ENCODE measurements at places on chromosomes 11 and 22.

GRCh38 chr11:74390697-74391096 lies 7.5 kb downstream of the PGM2L1 start:
- no peak for DNase-seq

- no peak for DNase-seq
These were observed 20.0 kb downstream of the CALCB start for GRCh38 chr11:15093432-15093831.

GRCh38 chr22:36199001-36199551 lies 2.5 kb downstream of the APOL4 start:
- no peak for DNase-seq

DNA sequence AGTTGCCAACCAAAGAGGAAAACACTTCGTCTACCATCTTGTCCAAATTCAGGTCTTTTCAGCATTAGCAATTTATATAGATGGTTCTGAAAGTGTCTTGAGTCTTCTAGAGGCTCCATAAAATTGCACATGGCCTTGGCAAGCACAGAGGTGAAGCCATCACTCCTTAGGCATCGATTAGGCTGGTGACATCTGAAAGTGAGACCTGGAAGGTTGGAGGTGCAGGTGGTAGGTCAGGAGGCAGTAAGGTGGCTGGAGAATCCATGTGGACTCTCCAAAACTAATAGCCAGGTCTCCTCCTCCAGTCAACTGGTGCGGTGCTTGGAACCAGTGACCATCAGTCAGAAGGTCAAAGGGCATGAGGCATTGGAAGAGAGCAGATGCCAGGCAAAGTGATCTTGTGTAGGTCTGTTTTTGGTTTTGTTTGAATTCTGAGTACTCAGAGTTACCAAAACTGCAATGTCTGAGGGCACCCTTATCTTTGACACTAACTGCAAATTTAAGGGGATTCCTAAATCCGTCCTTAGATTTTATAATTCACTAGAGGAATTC lies 6.6 kb upstream of the APOL2 start:
- no peak for DNase-seq

GRCh38 chr11:44307340-44308099 lies 2.4 kb downstream of the ALX4 start:
- DNase-seq = no peak

DNA sequence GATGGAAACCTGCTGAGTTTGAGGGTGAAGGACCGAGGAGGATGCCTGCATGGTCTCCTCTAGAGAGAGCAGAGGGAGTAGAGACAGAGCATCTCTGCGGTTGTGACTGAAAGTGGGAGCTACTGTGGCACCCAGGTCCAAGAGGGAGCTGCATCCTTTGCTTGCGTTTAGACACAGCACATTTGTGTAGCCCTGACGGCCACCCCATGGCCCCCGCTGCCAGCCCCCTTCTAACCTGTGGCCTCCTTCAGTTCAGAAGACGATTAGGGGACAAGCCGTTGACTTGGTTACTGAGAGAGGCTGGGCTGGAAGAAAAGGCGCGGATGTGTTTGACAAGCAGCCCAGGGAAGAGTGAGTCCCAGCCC lies 690.9 kb downstream of the BRD1 start:
- no peak for DNase-seq

DNA sequence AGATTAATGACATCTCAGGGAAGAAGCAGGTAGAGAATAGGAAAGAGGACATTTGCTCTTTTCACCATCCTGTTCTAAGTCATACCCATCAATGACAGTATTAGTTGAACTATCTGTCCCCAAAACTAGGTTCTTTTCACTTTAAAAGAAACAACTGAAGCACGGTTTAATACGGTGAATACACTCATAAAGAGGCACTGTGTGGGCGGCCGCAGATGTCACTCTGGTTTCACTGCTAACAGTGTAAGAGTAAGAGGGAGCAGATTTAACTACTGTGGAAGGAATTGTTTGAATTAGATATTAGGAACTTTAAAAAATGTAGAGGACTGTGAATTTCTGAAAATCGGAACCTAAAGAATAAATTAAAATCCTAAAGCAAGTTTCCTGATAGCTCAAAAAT lies 49.5 kb downstream of the VSIG10L2 start:
- no peak for DNase-seq

DNA sequence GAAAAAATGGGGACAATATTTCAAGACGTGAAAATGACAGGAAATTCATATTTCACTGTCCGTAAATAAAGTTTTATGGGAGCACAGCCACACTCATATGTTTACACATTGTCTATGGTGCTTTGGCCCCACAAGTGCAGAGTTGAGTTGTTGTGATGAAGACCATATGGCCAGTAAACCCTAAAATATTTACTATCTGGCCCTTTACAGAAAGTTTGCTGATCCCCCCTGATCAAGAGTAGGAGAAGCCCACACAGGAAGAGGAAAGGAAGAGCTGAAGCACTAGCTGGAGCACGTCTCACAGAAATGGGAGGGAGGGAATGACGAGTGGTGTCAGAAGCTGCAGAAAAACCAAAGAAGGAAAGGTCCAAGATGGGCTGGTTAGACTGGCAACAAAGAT lies 78.8 kb downstream of the TNRC6B start:
- no peak for DNase-seq

- no peak for DNase-seq
These were observed 7.5 kb upstream of the WNT7B start for GRCh38 chr22:45984316-45984916.

- no peak for DNase-seq
These were observed 813.2 kb downstream of the BRD1 start for GRCh38 chr22:49014227-49015201.

DNA sequence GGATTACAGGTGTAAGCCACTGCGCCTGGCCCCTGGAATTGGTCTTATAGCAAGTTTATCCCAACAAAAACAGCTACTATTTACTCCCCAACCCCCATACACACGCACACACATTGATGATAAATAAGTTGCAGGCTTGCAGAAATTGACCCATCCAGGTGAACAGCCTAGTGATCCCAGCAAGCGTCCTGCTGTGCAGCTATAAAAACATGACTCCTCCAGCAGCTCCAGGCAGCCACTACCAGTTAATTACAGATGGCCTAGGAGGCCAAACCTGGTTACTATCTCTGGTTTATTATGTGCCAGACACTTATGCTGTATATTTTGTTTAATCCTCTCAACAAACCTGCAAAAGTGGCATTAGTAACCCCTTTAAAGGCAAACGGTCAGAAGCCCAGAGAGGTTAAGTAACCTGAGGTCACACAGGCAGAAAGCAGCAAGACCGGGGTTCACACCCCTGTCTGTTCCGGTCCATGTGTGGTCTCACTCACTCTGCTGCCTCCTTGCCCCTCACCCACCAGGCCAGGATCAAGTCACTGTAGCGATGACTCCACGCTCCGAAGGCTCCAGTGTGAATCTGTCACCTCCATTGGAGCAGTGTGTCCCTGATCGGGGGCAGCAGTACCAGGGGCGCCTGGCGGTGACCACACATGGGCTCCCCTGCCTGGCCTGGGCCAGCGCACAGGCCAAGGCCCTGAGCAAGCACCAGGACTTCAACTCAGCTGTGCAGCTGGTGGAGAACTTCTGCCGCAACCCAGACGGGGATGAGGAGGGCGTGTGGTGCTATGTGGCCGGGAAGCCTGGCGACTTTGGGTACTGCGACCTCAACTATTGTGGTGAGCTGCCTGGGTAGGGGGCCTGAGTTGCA lies 6.6 kb downstream of the F2 start:
- DNase-seq = no peak

GRCh38 chr11:113538451-113539412 lies 63.5 kb upstream of the DRD2 start:
- DNase-seq = no peak

DNA sequence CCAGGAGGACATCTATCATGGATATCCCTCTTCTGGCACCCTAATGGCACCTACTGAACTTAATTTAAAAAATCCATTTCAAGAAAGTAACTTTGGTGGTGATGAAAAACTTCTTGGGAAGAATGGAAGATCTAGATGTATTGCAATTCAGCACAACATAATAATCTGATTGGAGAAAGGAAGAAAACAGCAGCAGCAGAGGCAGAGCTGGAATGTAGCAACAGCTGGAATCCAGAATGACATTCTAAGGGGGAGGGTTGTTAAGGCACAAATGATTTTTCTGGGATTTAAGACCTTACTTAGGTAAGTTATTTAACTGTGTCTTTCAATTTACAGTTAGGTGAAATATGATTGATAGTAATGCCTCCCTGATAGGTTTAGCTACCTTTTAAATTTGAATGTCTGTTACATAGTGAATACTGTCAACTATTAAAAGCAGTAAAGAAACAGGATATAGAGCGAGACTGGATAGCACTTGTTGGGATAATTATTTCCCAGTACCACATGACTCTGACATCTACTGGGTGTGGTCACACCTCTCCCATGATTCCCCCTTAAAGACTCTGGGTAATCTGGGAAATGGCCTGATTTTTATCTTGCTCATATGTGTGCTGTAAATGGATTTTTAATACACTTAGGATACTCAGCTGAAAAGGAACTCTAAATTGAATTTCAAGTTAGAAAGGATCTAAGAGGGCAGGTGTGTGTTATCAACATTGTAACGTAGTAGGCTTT lies 11.7 kb downstream of the CAPRIN1 start:
- DNase-seq = no peak

- peak; percentile 8 for DNase-seq
These were observed 995.2 kb downstream of the NTM start for GRCh38 chr11:132365650-132366049.

DNA sequence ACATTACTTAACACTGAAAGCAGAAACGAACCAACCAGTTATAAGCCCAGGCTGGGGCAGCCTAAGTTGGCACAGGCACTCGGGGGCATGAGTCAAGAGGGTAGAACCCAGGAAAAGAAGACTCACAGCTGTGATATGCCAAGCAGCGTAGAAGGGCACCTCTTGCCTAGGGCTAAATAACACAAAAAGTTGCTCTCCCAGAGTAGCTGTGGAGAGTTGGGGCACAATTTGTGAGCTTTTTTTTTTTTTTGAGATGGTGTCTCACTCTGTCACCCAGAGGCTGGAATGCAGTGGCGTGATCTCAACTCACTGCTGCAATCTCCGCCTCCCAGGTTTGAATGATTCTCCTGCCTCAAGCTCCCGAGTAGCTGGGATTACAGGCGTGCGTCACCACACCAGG lies 8.8 kb downstream of the CLMP start:
- peak; percentile 86 for DNase-seq

DNA sequence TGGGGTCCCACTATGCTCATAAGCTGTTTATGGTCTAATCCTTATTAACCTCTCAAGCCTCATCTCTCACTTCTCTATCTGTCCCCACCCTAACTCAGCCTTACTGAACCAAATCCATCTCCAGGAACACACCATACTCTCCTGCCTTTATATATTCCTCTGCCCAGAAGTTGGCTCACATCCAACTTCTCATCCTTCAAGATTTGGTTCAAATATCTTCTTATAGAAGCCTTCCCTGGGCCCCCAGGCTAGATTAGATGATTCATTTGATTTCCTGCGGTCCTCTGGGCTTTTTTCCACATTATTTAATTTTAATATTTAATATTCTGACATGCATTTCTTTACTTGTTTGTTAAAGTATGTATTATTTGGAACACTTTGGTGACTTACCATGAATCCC lies 23.2 kb downstream of the MEI1 start:
- no peak for DNase-seq

GRCh38 chr11:33893711-33894397 lies 2.0 kb upstream of the LMO2 start:
- DNase-seq = no peak

DNA sequence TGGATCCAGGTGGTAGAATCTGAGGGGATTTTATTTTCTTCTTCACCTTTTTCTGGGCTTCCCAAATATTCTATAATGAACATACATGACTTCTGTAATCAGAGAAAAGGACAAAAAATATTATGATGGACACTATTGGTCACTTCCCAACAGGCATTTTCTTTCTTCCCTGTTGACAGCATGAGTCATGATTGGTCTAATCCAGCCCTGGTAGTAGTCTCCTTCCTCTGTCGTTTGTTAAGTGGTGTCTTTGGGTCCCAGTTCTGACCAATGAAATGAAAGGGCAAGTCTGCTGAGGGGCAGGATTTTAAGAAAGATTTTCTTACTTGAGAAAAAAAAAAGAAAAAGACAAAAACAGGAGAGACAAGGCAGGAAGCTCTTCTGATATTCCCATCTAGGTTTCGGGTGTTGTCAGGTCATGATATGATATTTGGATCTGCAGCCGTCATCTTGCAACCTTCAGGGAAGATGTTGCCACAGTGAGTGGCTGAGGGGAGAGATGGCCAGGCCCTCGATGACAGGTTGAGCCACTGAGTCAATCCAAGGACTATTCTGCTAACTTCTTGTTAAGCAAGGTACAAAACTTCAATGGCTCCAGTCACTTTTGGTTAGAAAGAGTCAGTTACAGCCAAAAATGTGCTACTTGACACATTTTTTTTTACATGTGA lies 23.3 kb upstream of the PLEKHB1 start:
- no peak for DNase-seq
